Bone marrow (tissue), 2 donors: ENCODE measurements at places on chromosomes 3 and 15.

GRCh38 chr3:144272680-144273079, 301.1 kb downstream of the DIPK2A start:
- no peak for DNase-seq

DNA sequence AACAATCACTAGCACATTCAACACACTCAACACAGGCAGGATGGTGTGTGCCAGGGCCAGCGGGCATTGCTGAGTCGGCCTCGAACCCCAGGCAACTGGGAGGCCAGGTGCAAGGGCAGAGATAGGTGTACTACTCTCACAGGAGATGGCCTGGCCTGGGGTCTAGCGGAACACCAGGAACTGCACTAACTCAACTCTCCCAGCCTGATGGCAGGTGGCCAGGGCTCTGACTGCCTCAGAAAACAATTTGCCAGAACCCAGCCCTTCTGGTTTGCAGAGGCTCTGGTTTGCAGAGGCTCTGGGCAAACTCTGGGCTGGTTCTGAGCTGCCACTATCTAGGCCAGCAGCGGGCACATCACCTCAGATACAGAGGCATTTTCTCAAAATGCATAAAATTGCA, 229.2 kb upstream of the CHRNA7 start:
- DNase-seq: no peak

DNA sequence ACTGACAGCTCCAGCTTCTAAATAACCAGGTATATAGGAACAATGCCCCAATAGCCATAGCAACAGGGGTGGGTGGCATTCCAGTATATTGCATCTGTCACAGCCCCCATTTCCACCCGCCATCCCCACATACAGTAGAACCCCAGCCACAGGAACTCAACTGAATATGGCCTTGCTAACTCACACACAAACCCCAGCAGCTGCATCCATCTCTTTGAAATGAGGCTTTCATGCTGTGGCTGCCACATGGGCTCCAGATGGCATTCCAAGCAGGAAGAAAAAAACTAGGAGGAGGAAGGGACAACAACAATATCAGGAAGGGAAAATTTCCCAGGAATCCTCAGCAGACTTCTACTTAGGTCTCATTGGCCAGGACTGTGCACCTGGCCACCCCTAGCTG, 54.6 kb downstream of the CCR3 start:
- DNase-seq: no peak

GRCh38 chr15:28963711-28964081, 77.9 kb downstream of the APBA2 start:
- no peak for DNase-seq

DNA sequence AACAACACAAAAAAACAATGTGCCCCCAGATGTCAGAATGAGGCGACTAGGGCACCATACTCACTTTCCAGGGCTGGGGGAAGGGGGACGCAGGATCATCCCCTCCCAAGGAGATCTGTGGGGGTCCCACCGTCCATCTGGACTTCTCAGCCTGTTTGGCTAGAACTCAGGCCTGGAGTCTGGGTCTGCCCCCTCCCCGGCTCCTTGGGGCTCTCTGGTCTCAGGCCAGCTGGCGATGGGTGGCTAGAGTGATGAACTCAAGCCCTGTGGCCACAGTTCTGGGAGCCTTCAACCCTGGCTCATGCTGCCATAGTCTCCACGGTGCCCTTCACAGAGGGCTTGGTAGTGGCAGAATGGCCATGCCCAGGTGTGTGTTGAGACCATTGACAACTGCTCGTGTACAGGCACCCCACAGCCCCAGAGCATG, 13.6 kb downstream of the ZBTB47 start:
- DNase-seq: no peak

DNA sequence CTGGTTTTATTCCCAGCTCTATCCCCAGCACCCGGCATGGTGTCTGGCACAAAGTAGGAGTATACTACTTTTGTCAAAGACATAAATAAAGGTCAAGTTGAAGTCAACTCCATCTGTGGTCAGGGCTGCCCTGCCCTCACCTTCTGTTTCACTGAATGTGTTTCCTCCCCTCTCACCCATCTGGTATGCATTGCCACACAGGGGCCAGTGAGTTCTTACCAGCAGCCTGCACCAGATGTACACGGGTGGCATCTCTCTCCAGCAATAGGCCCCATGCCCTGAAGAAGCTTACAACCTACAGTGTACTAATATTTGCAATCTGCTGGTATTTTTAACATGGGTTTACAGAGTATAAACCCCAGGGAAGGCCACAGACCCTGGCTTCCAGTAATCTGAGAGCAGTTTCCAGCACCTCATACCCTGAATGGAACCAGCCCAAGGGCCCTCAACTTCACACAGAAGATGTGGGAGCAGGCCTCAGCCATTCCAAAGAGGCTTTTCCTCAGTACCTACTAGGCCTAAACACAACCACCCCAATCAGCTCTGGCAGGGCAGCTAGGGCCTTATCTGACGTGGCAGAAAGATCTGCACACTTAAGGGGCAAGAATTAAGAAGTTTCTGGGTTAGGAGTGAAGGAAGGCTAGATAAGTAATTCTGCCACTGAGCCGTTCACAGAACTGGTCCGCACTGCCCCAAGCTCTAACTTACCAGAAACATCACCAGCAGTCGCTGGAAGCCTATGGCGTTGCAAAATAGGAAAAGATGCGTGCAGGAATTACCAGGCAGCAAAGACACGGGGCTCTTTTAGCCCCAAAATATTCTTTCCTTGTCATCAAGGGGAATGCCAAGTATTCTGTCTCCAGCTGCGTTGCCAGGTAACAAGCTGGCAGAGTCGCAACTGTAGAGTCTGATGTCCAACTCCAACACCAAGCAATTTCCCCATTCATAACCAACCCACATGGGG, 2.1 kb downstream of the IDH2 start:
- no peak for DNase-seq

GRCh38 chr3:161939918-161940620, 443.5 kb downstream of the OTOL1 start:
- no peak for DNase-seq

DNA sequence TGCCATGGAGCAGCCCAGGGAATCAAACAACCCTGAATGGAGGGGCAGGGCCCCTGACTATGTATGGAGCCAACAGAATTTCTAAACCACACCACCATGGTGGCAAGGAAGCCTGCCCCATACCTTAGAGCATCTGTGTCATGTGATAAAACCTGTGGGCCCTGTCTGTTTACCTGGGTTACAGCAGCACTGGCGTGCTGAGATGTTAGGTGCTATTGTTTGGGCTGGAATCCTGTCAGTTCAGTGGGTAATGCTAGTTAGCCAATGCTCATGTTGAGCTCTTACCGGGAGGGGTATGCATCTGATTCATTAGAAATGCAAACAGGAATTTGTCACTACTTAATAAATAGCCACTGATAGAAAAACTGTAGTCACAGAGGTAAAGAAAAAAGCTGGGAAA, 63.5 kb upstream of the ETV5 start:
- DNase-seq: no peak

DNA sequence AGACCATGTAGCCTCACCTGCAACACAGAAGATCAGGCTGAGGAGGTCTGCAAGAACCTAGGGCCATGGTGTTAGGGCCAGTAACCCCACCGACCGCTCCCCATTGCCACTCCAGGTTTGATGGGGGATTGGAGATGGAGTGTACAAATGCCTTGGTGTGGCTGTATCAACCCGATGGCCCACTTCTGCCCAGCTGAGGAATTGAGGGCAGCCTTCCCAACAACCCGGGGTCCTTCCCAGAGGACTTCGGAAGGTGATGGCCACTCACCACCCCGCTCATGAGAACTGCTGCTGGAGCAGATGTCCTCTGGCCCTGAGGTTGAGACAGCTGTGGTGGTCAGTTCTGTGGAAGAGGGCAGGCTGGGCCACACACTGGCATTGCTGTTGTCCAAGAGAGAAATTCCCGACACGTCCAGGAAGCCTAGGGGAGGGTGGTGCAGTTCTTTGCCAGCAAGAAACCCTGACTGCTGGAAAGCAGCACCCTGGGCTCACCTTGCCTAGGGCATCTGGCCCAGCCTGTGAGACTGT, 8.9 kb downstream of the GORASP1 start:
- no peak for DNase-seq

DNA sequence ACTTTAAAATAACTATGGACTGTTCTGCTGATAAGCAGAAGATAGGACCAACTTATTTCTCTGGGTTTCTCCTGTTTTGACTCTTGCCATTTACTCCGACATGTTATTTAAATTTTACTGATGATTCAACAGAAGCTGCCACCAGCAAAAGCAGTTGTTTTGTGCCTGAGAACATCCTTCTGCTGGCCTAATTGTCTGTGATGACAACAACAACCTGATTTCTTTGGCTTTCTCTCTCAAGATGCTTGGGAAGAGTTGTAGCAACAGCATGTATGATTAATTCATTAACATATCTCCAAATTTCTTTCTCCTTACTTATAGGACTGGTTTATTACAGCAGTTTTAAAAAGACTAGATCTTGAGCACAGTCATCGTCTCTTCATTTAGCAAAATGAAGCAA, 36.9 kb upstream of the DYNC1LI1 start:
- DNase-seq: no peak

GRCh38 chr3:187736418-187736871, 8.8 kb downstream of the BCL6 start:
- DNase-seq: peak; percentile 18

- no peak for DNase-seq
Observed at GRCh38 chr3:182904164-182904563, 76.2 kb downstream of the DCUN1D1 start.

DNA sequence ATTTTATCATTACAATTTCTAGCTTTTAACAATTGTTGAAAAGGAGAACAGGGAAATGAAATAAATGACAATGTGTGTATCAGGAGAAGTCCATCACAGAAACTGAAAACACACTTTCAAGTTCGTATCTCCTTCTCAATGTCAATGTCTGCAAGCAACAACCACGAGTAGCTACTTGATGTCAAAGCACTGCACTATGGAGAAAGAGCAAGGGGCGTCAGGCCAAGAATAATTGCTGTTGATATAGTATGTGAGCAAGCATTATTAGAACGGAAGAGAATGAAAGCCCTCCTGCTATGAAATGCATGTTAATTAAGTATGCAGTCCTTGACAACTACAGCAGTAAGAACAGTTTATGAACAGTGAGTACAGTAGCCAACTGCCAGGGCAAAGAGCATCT, 1250.1 kb downstream of the ZPLD1 start:
- no peak for DNase-seq
